ENCODE measurements at places on chromosomes 3 and 15.

GRCh38 chr3:194967151-194968117, 281.8 kb downstream of the FAM43A start:
- no peak for DNase-seq

DNA sequence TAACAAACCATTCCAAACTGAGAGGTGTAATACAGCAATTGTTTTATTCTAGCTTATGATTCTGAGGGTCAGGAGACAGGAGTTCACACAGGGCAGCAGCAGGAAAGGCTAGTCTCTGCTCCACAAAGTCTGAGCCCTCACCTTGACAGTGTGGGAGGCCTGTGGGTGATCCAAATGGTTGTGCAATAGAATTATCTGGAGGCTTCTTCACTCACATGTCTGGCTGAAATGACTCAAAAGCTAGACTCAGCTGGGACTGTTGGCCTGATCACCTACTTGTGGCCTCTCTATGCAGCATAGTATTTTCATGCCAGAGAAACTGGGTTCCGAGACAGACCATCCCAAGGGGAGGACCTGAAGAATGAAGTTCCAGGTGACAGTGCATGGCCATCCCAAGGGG, 233.9 kb upstream of the UBE2E2 start:
- no peak for DNase-seq

- no peak for DNase-seq
Measured at GRCh38 chr3:169666076-169666375, 2.5 kb upstream of the MECOM start.

DNA sequence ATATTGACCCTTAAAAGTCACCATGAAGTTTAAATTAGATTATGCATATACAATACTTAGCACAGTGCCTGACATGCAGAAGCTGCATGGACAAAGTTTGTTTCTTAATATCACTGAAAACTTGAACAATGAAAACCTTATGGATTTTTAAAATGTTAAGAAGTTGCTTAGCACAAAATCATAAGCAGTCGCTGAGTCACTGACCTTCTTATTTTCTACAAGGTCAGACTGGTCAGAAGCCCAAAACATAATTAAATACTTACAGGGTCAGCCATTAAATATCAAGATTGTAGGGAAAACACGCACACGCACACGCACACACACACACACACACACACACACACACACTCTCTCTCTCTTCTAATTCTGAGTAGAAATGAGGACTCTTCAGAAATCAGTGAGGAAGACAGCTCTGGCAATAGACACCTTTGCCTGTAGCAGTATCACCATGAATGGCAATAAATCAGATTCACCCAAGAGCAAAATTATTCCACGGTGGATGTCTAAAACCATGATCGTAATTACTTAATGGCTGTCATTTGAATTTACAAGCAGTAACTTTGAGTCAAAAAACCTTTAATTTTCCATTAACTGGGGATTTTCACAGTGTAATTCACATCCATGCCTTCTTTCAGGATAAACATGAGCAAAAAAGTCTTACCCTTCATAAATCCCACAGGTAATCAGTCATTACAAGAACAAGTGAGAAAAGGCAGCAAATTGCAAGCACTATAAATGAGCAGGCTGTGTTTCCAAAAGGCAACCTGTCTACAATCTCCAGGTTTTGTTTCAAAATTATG, 147.5 kb downstream of the OSBPL10 start:
- no peak for DNase-seq

DNA sequence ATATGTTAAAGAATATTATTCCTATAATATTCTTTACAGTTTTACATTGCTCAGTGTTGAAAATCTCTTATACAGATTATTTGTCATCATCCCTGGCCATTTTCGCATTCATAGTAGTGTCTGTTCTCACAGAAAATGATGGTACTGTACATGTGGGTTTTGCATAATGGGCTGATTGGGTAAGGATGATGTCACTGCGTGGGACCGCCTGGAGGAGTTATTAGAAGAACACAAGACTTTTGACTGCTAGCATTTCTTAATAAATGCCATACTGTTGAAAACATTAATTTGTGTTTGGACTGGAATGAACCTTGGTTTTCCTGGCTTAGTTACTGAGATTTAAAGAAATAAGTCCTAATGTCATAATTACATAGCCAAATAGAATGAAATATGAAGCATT, 20.3 kb downstream of the LRCH3 start:
- DNase-seq: no peak

DNA sequence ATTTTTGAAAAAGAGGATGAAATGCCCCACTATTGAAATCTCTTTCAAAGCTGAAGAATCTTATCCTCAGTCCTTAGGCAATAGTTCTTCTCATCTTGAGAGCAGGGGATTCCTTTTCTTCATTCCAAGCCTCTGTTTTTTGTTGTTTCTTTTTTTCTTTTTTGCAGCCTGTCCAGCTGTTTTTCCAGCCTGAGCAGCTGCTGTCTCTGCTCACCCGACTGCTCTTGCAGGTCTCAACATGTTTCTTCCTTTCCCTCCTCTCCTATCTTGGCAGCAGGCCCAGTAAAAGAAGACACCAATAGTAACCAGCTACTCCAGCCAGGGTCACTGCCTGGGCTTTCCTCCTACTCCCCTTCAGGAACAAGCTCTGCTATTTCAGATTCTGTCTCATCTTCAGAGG, 23.8 kb downstream of the MEX3B start:
- DNase-seq: no peak

DNA sequence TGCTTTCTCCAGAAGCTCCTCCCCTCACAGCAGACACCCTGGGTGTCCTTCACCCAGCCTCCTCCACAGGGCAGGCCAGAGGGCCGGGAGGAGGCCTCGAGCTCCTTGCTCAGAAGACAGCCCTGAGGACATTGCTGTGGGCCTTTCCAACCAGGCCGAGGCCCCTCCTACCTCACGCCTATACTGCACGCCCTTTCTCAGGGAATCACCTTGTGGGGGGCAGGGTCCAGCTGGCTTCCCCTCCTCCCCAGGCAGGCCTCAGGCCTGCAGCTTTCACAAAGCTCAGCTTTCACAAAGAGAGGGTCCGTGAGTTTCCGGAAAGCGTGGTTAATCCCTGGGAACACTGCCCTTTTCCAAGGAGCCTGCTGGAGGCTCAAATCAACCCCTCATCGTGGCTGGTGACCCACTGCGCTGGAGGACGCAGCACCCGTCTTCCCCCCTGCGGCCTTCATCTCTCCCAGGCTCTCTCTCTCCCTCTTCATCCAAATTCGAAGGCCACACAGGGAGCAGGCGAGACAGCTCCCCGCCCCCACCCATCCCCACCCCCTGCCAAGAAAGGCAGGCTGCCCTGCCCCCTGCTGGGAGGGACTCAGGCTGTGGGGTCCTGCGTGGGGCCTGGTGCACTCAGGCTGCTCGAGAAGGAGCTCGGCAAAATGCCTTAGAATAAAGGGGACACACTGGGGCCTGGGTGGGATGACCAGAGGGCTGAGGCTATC, 79.4 kb downstream of the OCA2 start:
- DNase-seq: no peak

- no peak for DNase-seq
Measured at GRCh38 chr3:118543832-118544231, 490.8 kb downstream of the IGSF11 start.

GRCh38 chr15:22974745-22975144, 5.4 kb downstream of the CYFIP1 start:
- no peak for DNase-seq

DNA sequence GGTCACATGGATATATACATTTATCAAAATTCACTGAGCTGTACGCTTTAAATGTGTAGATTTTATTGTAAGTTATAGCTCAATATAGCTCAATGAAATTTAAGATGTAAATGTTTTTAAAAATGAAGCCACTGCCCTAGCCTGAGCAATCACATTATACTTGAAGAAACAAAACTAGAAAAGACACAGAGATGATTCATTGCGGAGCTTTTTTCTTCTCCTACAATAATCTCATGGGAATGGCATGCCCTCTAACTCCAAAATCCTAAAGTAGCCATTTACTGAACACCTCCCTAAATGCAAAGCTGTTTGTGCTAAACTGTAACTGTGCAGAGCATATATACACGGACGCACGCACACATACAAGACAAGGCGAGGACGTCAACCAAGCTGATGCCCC, 84.2 kb downstream of the MYO9A start:
- DNase-seq: no peak

DNA sequence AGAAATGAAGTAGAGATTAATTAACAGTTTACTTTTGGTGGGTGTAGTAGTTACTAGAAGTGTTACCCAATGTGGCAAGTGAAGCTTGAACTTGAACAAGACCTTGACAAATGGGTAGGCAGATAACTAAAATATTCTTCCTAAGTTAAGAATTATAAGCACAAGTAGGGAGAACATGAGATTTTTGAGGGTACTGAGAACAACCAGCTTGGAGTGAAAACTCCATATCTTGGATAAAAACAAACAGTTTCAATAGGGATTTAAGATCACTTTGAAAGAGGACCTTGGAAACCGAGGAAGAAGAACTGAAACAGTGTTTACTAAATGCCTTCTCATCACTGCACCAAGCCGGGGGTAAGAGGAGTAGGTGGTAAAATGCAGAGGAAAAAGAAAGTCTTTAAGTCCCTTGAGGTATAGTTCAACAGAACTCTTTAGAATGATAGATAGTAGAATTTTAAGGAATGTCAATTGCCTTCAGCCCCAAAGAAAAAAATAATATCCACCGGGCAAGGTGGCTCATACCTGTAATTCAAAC, 496.7 kb downstream of the NAALADL2 start:
- DNase-seq: no peak

GRCh38 chr3:182389071-182389815, 404.1 kb upstream of the ATP11B start:
- DNase-seq: no peak

DNA sequence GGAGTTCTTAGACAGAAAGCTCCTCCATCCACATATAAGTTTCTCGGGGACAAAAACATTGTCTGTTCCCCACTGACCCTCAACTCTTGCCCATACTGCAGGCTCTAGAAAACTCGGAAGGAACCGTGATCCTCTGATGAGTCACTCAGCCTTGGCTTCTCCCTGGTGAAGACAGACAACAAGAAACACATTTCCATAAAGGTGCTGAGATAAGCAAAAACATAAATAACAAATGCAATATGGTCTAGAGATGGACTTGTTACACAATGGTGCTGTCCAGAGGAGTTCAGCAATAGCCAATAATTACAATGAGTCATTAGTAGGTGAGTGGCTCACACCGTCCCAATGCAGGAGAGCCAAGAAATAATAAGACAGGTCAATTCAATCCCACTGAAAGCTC, 43.7 kb downstream of the MAGI1 start:
- no peak for DNase-seq

GRCh38 chr3:29538610-29538958, 257.7 kb downstream of the RBMS3 start:
- DNase-seq: no peak

GRCh38 chr15:76062286-76062685, 2.5 kb downstream of the TMEM266 start:
- no peak for DNase-seq

GRCh38 chr15:52790169-52790708, at the start of gene ONECUT1:
TSS of gene ONECUT1 (minus strand) at chr15:52790336. CDS start at chr15:52789884, 452 bp downstream.
- no peak for DNase-seq

- no peak for DNase-seq
Measured at GRCh38 chr3:112874725-112875124, 28.1 kb upstream of the CD200R1L start.

GRCh38 chr3:117801912-117802239, 1092.3 kb downstream of the TUSC7 start:
- DNase-seq: no peak

GRCh38 chr3:186920301-186920700, 10.0 kb upstream of the ST6GAL1 start:
- DNase-seq: no peak

DNA sequence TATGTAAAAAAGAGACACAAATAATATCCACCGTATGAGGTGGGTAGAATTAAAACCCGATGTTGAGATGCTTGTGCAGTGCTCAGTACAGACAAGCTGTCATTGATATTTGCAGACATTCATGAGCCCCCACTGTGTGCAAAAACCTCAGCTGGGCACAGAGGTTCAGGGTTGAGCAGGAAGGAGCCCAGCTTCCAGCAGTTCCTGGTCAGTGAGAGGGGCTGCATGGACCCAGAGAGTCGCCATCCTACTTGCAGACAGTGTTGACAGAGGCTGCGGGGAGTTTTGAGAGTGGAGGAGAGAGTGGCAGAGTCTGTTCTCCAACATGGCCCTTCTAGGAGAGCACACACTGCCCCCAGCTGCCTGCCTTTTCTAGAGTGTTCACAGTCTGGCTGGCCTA, 6.1 kb upstream of the LTF start:
- no peak for DNase-seq

DNA sequence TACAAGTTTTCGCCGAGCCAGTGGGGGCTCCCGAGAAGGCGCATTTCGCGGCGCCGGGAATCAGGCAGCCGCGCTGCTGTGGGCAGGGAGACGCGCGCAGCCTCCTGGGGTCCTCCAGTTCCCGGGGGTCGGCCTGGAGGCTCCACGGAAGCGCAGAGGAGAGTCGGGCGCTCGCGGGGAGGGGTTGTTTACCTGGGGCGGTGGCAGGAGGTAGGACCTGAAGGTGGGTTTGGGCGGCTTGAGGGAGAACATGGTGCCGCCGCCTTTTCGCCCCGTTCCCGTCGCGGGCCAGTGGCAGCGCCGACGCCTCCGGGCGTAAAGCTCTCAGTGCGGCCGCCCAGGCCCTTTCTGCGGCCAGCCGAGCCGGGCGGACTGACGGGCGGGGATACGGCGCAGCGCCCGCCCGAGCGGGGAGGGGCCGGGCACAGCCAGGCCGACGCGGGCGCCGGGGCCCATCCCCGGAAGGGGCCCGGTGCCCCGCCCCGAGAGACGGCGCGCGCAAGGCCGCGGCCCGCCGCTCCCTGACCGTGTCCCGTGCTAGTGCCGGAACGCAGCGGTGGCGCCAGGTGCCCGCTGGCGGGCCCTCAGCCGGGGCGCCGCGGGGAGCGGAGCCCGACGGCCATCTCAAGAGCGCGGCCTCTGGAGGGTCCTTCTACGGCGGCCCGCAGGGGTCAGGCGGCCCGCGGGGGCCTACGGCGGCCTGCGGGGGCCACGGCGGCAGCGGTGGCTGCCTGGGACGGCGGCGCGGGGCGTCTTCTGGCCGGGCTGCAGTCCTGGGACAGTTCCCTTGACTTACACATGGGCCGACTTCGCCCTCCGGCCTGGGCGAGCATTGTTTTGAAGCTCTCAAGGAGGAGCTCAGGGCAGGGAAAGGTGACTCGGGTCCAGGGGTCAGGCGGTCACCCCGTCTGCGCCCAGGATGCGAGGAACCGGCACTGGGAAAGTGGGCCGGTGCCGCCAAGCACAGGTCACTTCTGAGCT, at the start of gene MTMR10:
Gene MTMR10 (minus strand): TSS at position 374 of the 981 bp plus-strand sequence. CDS start 122 bp downstream, at position 252.
- peak; percentile 33 for DNase-seq

GRCh38 chr3:134328147-134328591, 46.1 kb downstream of the AMOTL2 start:
- no peak for DNase-seq

DNA sequence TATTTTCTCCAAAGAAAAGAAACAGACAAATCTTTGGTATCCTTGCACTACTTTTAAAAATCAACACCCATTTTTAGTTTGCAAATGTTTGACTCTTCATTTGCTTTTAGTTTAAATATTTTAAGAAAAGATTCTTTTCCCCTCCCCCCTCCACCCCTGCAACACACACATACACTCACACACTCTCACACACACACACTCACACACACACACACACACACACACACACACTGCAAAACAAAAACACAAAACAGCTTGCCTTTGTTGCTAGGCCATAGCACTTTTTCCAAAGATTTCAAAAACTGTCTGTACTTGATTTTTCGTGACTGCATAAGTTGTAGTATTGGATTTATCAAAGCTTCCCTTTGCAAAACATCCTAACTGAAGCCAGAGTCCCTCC, 26.9 kb downstream of the ROBO2 start:
- no peak for DNase-seq

Measured in activated naive CD4-positive, alpha-beta T cell (primary cell).